ENCODE measurements at places on chromosomes 4 and X. TPM values are rescaled to one million over a fixed set of nuclear protein-coding genes. Genes with fewer than 3 reads are reported as not detected.

CCNA2 gene
- 2.4 TPM for total RNA-seq

HTN1 gene
- not detected for total RNA-seq

PASD1 gene
- not detected for total RNA-seq

ZMAT1 gene
- 15.2 TPM for total RNA-seq

ENOX2 gene
- total RNA-seq = 28.7 TPM

FAM114A1 gene
- 148 TPM for total RNA-seq

PLXNA3 gene
- 40.9 TPM for total RNA-seq

CCNG2 gene
- total RNA-seq = 65.0 TPM

ASB11 gene
- total RNA-seq = not detected

RHOH gene
- 5.8 TPM for total RNA-seq

MFAP3L gene
- 15.2 TPM for total RNA-seq

GAGE2A gene
- total RNA-seq = not detected

AKAP4 gene
- not detected for total RNA-seq

SUPT20HL1 gene
- total RNA-seq = not detected

JAKMIP1 gene
- 0.81 TPM for total RNA-seq

MAGEA9B gene
- not detected for total RNA-seq

LRAT gene
- total RNA-seq = not detected

TAF1 gene
- total RNA-seq = 38.0 TPM

MRPL1 gene
- 6.1 TPM for total RNA-seq

TASL gene
- total RNA-seq = 0.54 TPM

TFDP3 gene
- not detected for total RNA-seq

CXorf65 gene
- total RNA-seq = not detected

PPP4R3C gene
- not detected for total RNA-seq

ADGRG4 gene
- 0.14 TPM for total RNA-seq

UCP1 gene
- not detected for total RNA-seq

VSIG4 gene
- total RNA-seq = 154 TPM

FRG2 gene
- total RNA-seq = not detected

VGLL1 gene
- not detected for total RNA-seq

SHOX gene
- total RNA-seq = not detected

PLAC1 gene
- total RNA-seq = not detected

HELQ gene
- 11.6 TPM for total RNA-seq

FRAS1 gene
- total RNA-seq = 2.0 TPM
